SK-N-SH (cell line): ENCODE measurements at places on chromosomes 4 and X. TPM values are rescaled to one million over a fixed set of nuclear protein-coding genes. Genes with fewer than 3 reads are reported as not detected.
A peak's percentile ranks its signal among the peaks of the same experiment; 100 is the strongest.

PNCK gene
- polyA plus RNA-seq = 1.2 and 2.5 TPM in 2 replicates

F11 gene
- polyA plus RNA-seq = not detected in 2 replicates

RASGEF1B gene
- not detected in 2 replicates for polyA plus RNA-seq

STS gene
- polyA plus RNA-seq = 1.1 and 1.4 TPM in 2 replicates

GRCh38 chr4:39541987-39542610 is 14.9 kb upstream of the UGDH start:
- DNase-seq = no peak
- H3K4me1 ChIP-seq = peaks cover 4% of the 10 kb centered on the region
- no peak overlapping the region for H3K4me3 ChIP-seq
- no peaks in the 10 kb centered on the region for H3K27me3 ChIP-seq
- no peak overlapping the region for H3K27ac ChIP-seq
- H3K36me3 ChIP-seq = no peaks in the 10 kb centered on the region

DNA sequence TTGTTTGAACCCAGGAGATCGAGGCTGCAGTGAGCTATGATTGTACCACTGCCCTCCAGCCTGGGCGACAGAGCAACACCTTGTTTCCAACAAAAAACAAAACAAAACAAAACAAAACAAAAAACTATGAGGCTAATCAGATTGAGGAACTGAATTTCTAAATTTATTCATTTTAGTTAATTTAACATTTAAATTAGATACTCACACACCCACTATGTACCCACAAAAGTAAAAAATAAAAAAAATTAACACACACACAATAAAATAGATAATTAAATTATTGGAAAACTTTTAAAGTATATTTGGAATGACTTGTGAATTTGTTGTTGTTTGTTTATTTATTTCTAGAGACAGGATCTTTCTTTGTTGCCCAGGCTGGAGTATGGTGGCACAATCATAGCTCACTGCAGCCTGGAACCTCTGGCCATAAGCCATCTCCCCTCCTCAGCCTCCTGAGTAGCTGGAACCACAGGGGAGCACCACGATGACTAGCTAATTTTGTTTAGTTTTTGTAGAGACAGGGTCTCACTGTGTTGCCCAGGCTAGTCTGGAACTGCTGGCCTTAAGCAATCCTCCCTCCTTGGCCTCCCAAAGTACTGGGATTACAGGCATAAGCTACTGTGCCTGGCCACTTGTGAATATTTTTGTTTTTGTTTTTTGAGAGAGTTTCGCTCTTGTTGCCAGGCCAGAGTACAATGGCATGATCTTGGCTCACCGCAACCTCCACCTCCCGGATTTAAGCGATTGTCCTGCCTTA is 9.8 kb upstream of the ZNF157 start:
- H3K27me3 ChIP-seq = no peaks in the 10 kb centered on the region; the same call in 1 of the 2 replicates
- H3K4me1 ChIP-seq = peaks cover 6% of the 10 kb centered on the region; the same call in 1 of the 2 replicates
- H3K36me3 ChIP-seq = no peaks in the 10 kb centered on the region
- no peak overlapping the region for H3K4me3 ChIP-seq

GRCh38 chr4:174088795-174089194 is 194.7 kb downstream of the FBXO8 start:
- no peak overlapping the region for H3K4me3 ChIP-seq
- peak overlapping the region; percentile 75 for H3K27ac ChIP-seq
- H3K36me3 ChIP-seq = no peaks in the 10 kb centered on the region
- peaks cover 15% of the 10 kb centered on the region for H3K4me1 ChIP-seq
- no peak for DNase-seq

DNA sequence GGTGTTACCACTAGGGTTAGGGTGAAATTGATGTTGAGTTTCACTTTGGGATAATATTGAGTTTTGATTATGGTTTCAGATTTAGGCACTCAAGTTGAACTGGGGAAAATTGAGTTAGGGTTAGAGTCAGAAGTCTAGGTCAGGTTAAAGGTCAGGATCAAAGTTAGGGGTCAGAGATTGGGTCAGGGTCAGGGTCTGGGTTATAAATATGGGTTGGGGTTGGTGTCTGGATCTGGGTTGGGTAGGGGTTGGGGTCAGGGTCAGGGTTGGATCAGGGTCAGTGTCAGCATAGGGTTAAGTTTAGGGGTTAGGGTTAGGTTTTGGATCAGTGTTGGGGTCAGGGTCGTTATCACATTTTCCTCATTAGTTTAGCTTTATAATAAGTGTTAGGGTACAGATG is 42.7 kb upstream of the IL9R start:
- H3K36me3 ChIP-seq = no peaks in the 10 kb centered on the region
- no peaks in the 10 kb centered on the region for H3K27me3 ChIP-seq
- no peaks in the 10 kb centered on the region for H3K4me1 ChIP-seq
- no peak overlapping the region for H3K27ac ChIP-seq
- H3K4me3 ChIP-seq = no peak overlapping the region

DNA sequence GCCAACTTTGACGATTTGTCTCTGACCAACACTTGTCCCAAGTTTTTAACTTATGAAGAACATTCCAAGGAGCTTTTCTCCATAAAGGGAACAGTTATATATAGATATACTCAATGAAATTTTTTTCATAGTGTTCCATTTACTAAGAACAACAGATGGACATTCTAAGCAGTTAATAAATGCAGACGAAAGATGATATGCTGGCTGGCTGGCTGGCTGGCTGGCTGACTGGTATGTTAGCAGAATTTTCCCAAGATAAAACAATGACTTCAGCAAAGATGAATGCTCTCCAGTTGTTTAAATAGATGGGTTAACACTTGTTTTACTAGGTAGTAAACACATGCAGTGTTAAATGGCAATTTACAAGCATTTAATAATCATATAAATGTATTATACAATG is 62.2 kb downstream of the SPANXN3 start:
- DNase-seq = no peak
- H3K27ac ChIP-seq = no peak overlapping the region
- H3K36me3 ChIP-seq = no peaks in the 10 kb centered on the region
- no peaks in the 10 kb centered on the region for H3K4me1 ChIP-seq

- H3K27ac ChIP-seq = peak overlapping the region; percentile 43
- H3K4me3 ChIP-seq = peak overlapping the region; percentile 99
- H3K36me3 ChIP-seq = peaks cover 16% of the 10 kb centered on the region
- 0 out of 2 replicates have a peak, but pooled peaks cover 9% of the 10 kb centered on the region for H3K4me1 ChIP-seq
- DNase-seq = no peak
Observed at GRCh38 chr4:103197765-103198110, 405 bp downstream of the CENPE start.

DNA sequence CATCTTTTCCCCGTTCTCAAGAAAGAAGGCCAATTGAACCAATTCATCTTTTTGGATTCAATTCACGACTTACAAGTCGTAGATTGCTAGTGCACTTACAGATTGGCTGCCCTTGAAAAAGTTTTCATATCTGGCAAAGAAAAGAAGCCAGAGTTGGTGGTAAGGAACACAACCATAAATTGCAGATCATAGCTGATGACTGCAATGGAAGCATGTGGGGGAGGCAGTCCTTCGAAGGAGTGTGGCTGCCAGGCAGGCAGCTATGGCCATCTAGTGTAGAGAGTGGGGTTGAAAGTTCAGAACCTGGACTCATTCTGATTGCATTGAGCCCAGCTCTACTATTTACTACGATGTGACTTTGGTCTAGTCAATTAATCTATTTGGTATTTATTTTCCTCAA is 4.5 kb downstream of the GPM6A start:
- H3K27ac ChIP-seq = no peak overlapping the region
- H3K36me3 ChIP-seq = no peaks in the 10 kb centered on the region
- H3K4me1 ChIP-seq = no peaks in the 10 kb centered on the region
- peaks cover 16% of the 10 kb centered on the region; the same call in 1 of the 2 replicates for H3K27me3 ChIP-seq
- DNase-seq = no peak

DNA sequence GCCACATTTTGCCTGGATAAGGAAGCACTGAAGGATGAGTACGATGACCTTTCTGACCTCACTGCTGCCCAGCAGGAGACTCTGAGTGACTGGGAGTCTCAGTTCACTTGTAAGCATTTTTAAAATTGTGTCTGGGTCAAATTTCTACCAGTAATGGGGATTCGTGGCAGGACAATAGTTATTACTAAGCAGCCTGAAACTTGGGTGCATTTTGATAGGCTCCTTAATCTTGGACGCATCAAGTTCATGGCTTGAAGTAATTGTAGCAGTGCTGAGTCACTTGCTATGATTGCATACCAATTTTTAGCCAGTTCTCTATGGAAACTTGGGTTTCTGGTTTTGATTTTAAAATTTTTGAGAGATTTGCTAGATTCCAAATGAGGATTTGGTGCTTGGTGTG is 4.3 kb downstream of the PGRMC1 start:
- H3K4me3 ChIP-seq = no peak overlapping the region
- no peaks in the 10 kb centered on the region for H3K27me3 ChIP-seq
- peaks cover 16% of the 10 kb centered on the region for H3K36me3 ChIP-seq

GRCh38 chr4:109195646-109196045 is 106.8 kb downstream of the COL25A1 start:
- H3K36me3 ChIP-seq = no peaks in the 10 kb centered on the region
- no peaks in the 10 kb centered on the region for H3K27me3 ChIP-seq
- DNase-seq = no peak
- no peak overlapping the region for H3K4me3 ChIP-seq
- no peak overlapping the region for H3K27ac ChIP-seq
- no peaks in the 10 kb centered on the region for H3K4me1 ChIP-seq

- H3K27me3 ChIP-seq = no peaks in the 10 kb centered on the region
- peaks cover 11% of the 10 kb centered on the region; the same call in 1 of the 2 replicates for H3K4me1 ChIP-seq
- DNase-seq = no peak
- no peak overlapping the region for H3K4me3 ChIP-seq
Observed at GRCh38 chr4:139910106-139910505, 243.9 kb downstream of the MAML3 start.

GRCh38 chrX:107574711-107575110 is 53.6 kb upstream of the PRPS1 start:
- no peak overlapping the region for H3K27ac ChIP-seq
- no peaks in the 10 kb centered on the region for H3K36me3 ChIP-seq
- H3K4me1 ChIP-seq = no peaks in the 10 kb centered on the region
- no peak overlapping the region for H3K4me3 ChIP-seq
- no peak for DNase-seq
- H3K27me3 ChIP-seq = no peaks in the 10 kb centered on the region; the same call in 1 of the 2 replicates

- H3K4me1 ChIP-seq = no peaks in the 10 kb centered on the region
- no peaks in the 10 kb centered on the region for H3K27me3 ChIP-seq
- no peak for DNase-seq
- no peak overlapping the region for H3K4me3 ChIP-seq
- no peaks in the 10 kb centered on the region for H3K36me3 ChIP-seq
Observed at GRCh38 chr4:68658672-68659071, 11.8 kb downstream of the UGT2B15 start.

DNA sequence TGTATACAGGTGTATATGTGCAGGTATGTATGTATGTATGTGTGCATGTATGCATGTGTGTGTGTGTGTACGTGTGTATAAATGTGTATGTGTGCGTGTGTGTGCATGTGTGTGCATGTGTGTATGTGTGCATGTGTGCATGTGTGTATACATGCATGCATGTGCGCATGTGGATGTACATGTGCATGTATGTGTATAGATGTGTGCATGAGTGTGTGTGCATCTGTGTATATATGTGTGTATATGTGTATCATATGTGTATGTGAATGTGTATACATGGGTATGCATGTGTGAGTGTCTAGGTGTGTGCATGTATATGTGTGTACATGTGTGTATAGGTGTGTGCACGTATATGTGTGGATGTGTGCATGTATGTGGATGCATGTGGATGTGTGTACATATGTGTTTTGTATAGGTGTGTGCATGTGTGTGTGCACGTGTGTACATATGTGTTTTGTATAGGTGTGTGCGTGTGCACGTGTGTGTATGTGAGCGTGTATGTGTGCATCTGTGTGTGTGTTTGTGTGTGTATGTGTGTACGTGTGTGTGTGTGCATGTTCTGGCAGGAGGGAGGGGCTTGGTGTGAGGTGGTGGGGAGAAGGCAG is 6.0 kb downstream of the BGN start:
- no peak overlapping the region for H3K4me3 ChIP-seq
- no peak for DNase-seq
- H3K27me3 ChIP-seq = no peaks in the 10 kb centered on the region
- H3K27ac ChIP-seq = no peak overlapping the region
- no peaks in the 10 kb centered on the region for H3K36me3 ChIP-seq
- H3K4me1 ChIP-seq = peaks cover 21% of the 10 kb centered on the region; the same call in 1 of the 2 replicates
